ENCODE measurements at places on chromosomes 1 and 21.

GRCh38 chr1:180188091-180188506, 33.4 kb downstream of the QSOX1 start:
- H3K27ac ChIP-seq: no peak overlapping the region
- H3K4me3 ChIP-seq: no peak overlapping the region
- no peaks in the 10 kb centered on the region for H3K27me3 ChIP-seq
- no peaks in the 10 kb centered on the region for H3K4me1 ChIP-seq

GRCh38 chr21:29499734-29500343, 201.1 kb downstream of the BACH1 start:
- H3K27me3 ChIP-seq: no peaks in the 10 kb centered on the region
- DNase-seq: peak; percentile 78
- H3K4me3 ChIP-seq: no peak overlapping the region
- no peaks in the 10 kb centered on the region for H3K4me1 ChIP-seq
- H3K27ac ChIP-seq: no peak overlapping the region
- no peaks in the 10 kb centered on the region for H3K36me3 ChIP-seq

DNA sequence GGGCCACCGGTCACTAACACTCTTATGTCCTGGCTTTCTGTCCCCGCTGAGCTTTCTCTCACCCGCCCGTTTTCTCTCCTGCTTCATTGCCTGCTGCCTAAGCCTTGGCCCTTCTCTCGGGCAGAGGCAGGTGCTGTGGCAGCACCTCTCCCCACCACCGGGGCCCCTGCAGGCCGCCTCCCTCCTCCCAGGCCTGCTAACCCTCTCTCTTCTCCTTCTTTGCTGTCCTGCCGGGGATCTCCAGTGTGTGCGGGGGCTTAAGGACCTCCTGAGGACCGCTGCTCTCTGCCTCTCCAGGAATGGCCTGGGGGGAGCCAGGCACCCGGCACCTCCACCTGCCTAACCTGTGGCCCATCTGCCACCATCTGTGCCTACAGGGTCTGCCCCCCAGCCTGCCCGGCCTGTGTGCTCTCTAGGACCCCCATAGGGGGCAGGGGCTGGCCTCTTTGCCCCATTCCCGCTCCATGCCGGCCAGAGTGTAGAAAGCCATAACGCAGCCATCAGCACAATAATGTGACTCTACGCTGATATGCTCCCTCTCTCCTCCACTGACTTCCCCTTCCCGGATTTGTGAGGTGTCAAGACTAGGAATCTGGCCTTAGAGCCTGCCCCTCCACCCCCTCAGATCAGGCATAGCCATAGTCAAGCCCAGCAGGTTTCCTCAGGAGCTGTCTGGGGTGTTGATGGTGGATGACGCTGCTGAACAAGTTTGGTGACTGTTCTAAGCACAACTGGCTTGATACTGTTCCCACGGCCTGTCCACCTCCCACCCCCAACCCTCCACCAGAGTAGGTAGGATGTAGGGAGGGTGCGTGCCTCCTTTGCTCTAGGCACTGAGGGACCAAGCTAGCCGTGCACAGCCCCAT, 6.1 kb upstream of the SFN start:
- H3K27ac ChIP-seq: no peak overlapping the region
- peaks cover 7% of the 10 kb centered on the region for H3K36me3 ChIP-seq
- peaks cover 5% of the 10 kb centered on the region for H3K4me1 ChIP-seq

- no peaks in the 10 kb centered on the region for H3K4me1 ChIP-seq
- H3K36me3 ChIP-seq: no peaks in the 10 kb centered on the region
- no peak overlapping the region for H3K4me3 ChIP-seq
- no peaks in the 10 kb centered on the region for H3K27me3 ChIP-seq
- no peak for DNase-seq
Measured at GRCh38 chr1:158163000-158163947, 17.4 kb upstream of the CD1D start.

DNA sequence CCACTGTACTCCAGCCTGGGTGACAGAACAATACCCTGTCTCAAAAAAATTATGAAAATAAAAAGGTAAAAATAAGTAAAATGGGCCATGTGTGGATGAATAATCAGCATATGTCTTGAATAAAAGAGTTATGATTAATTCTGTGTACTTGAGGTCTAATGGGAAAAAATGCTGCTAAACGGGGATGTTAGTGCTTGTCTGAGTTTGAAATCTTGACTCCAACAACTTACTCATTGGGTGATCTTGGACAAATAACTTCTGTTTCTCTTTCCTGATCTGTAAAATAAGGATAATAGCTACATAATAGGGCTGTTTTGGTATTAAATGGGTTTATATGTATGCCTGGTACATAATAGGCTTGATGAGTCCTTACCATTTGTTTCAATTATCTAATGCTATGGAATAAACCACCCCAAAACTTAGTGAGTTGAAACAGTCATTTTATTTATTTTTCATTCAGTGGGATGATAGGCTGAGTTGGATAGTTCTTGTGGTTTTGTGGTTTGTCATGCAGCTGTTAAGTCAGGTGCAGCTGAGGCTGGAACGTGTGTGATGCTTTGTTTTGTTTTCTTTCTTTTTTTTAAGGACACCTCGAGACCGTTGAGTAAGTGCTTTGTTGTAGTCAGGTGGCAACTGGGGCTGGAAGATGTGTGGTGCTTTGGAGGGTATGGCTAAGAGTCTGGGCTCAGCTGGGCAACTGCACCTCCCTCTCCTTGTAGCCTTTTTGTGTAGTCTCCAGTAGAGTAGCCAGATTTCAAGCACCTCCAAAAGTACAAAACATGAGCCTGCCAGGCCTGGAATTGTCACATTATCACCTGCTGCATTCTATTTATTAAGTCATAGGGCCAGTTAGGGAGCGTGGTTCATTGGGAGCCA, 4.9 kb downstream of the MDM4 start:
- no peak for DNase-seq
- H3K27ac ChIP-seq: no peak overlapping the region
- H3K36me3 ChIP-seq: peaks cover 2% of the 10 kb centered on the region
- no peaks in the 10 kb centered on the region for H3K4me1 ChIP-seq

GRCh38 chr1:37425221-37425620, 49.2 kb upstream of the ZC3H12A start:
- H3K27ac ChIP-seq: no peak overlapping the region
- H3K27me3 ChIP-seq: no peaks in the 10 kb centered on the region
- no peak overlapping the region for H3K4me3 ChIP-seq
- no peaks in the 10 kb centered on the region for H3K4me1 ChIP-seq

GRCh38 chr21:20151741-20152140, 846.5 kb upstream of the NCAM2 start:
- no peak overlapping the region for H3K4me3 ChIP-seq

DNA sequence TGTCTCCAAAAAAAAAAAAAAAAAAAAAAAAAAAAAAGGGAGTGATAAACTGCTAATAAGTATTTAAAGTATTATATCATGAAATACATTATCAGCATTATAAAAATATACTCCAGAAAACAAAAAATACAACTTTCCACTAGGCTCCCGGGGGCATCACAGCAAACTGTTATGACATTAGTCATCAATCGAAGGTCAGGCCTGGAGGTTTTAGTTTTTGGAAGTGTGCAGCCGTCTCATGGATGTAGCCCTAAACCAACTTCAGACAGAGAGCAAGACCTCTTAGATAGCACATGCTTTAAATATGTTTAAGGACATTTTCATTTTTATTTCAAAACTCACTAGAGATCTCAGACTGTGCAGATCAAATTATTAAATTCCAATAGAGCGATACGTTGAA, 106.3 kb downstream of the RERE start:
- H3K4me3 ChIP-seq: no peak overlapping the region
- no peak for DNase-seq
- H3K27ac ChIP-seq: no peak overlapping the region
- no peaks in the 10 kb centered on the region for H3K27me3 ChIP-seq
- peaks cover 17% of the 10 kb centered on the region for H3K4me1 ChIP-seq
- H3K36me3 ChIP-seq: no peaks in the 10 kb centered on the region

DNA sequence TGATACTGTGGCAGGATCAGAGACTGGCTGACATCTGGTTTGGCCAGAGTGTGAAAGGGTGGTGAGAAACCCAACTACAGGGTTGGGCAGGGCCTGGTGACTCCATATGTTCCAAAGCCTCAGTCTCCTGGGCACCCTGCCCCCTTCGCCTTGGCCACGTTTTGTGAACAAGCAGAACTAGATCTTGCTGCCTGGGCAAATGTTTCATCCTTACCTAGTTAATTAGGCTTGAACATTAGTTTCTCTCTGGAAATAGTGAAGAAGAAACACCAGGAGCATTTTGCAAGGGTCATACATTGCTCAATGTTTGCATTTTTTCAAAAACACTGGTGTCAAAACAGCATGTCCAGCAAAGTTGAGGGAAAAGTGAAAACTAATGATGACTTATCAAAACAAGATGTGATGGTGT, 60.5 kb downstream of the MAP3K7CL start:
- H3K27me3 ChIP-seq: no peaks in the 10 kb centered on the region
- no peaks in the 10 kb centered on the region for H3K36me3 ChIP-seq
- H3K4me3 ChIP-seq: no peak overlapping the region
- no peaks in the 10 kb centered on the region for H3K4me1 ChIP-seq

- H3K4me3 ChIP-seq: no peak overlapping the region
- no peaks in the 10 kb centered on the region for H3K27me3 ChIP-seq
- DNase-seq: no peak
Measured at GRCh38 chr1:248812736-248813425, 12.8 kb downstream of the SH3BP5L start.

DNA sequence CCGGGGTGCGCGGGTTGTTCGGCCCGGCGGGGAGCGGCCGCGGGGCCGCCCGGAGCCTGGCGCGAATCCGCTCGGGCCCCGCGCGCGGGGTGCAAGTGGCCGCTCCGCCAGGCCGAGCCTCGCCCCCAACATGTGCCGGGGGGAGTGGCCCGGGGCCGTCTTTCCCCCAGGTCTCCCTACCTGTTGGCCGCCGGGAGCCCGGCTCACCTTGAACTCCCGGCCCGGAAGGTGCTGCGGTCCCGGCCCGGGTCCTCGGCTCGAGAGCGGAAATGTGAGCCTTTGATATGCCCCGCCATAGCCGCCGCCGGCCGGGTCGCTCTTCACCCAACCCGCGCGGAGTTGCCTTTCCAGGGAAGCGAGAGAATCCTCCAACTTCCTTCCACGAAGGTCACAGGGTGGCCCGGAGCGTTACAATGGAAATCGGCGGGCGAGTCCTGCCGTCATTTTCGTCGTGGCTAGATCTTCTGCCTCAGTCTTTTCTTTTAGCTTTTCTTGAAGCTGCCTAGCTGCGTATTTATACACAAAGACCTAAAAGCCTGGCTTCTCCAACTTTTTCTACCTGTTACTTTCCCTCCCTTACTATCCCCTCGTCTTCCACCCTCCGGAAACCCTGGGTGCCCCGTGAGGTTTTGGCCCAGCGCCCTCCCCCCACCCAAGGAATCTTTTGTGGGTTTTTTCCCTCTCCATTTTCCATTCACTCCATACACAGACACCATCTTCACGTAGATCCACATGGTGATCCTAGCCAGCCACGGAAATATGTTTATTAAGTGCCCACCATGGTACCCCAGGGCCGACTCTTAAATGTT, 867 bp downstream of the PTGFRN start:
- H3K4me3 ChIP-seq: peak overlapping the region; percentile 88
- H3K36me3 ChIP-seq: no peaks in the 10 kb centered on the region
- H3K4me1 ChIP-seq: peaks cover 18% of the 10 kb centered on the region
- DNase-seq: peak; percentile 70
- H3K27me3 ChIP-seq: no peaks in the 10 kb centered on the region
- H3K27ac ChIP-seq: peak overlapping the region; percentile 47

GRCh38 chr1:221025501-221025900, 146.3 kb downstream of the HLX start:
- no peak overlapping the region for H3K4me3 ChIP-seq
- H3K27me3 ChIP-seq: no peaks in the 10 kb centered on the region
- H3K36me3 ChIP-seq: no peaks in the 10 kb centered on the region
- H3K27ac ChIP-seq: no peak overlapping the region
- H3K4me1 ChIP-seq: no peaks in the 10 kb centered on the region

DNA sequence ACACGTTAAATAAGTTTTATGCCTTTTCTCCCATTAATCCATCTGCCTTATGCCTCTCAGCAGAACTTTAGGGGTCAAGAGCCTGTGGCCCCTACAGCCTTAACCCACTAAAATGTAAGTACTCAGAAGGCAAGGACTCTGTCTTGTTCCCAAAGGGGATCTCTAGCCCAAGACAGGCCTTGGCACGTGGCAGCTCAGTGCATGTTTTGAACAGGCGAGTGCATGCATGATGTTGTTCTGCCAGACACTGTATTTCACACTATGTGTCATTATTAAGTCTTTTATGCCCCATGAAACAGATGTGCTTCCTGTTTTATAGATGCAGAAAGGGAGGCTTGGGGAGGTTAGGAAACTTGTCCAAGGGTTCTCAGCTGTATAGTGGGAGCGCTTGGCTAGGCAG, 102.8 kb downstream of the ETS2 start:
- H3K27ac ChIP-seq: no peak overlapping the region
- DNase-seq: no peak
- peaks cover 3% of the 10 kb centered on the region for H3K4me1 ChIP-seq
- H3K4me3 ChIP-seq: no peak overlapping the region

DNA sequence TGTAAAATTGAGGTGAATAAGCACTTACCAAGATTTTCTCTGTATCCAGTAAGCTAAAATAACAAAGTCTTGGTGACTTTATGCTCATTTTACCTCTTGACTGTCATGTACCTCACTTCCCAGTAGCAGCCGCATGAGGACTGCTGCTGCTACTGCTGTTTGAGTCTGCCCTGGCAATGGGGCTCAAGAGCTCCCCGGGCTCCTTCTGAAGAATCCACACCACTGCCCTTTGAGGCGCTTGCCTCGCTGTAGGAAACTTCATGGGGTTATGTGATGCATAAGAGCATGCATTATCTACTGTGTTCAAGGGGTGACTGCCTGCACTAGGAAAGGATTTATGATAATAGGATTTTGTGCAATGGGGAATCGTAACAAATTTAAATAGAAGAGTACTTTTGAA, 113.5 kb downstream of the NTNG1 start:
- H3K36me3 ChIP-seq: no peaks in the 10 kb centered on the region
- H3K4me1 ChIP-seq: peaks cover 2% of the 10 kb centered on the region
- no peak overlapping the region for H3K27ac ChIP-seq

GRCh38 chr1:2989185-2989584, 32.1 kb upstream of the ACTRT2 start:
- no peak overlapping the region for H3K4me3 ChIP-seq
- no peak for DNase-seq
- no peaks in the 10 kb centered on the region for H3K27me3 ChIP-seq
- H3K4me1 ChIP-seq: no peaks in the 10 kb centered on the region
- H3K36me3 ChIP-seq: no peaks in the 10 kb centered on the region
- no peak overlapping the region for H3K27ac ChIP-seq

- H3K36me3 ChIP-seq: no peaks in the 10 kb centered on the region
- no peaks in the 10 kb centered on the region for H3K27me3 ChIP-seq
- H3K4me1 ChIP-seq: peaks cover 2% of the 10 kb centered on the region
- peak overlapping the region; percentile 85 for H3K27ac ChIP-seq
Measured at GRCh38 chr1:227317523-227318015, 723 bp downstream of the CDC42BPA start.

Measured in H1 (cell line).